ENCODE measurements at places on chromosomes 16 and 17. TPM values are rescaled to one million over a fixed set of nuclear protein-coding genes. Genes with fewer than 3 reads are reported as not detected.

GRCh38 chr16:75238132-75238852 is 13.1 kb downstream of the BCAR1 start:
- DNase-seq: peak; percentile 86

GRCh38 chr17:18997650-18998196 is 6.8 kb downstream of the FAM83G start:
- no peak for DNase-seq

- no peak for DNase-seq
These were observed 6.8 kb downstream of the CBX4 start for GRCh38 chr17:79832218-79833109.

The VTN gene
- 16.9 TPM for polyA plus RNA-seq

DNA sequence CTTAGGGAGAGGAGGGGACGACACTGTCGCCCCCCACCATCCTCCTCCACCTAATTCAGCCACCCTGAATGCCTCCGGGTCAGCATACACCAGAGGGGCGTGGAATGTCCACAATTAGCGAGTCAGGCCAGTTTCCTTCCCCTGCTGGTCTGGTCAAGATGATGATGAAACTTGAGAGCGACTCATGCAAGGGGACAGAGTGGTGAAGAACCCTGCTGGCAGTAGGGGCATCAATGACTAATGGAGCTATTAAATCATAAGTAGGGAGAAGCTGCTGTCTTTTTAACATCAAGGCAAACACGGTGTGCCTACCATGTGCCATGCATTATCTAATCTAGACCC is 7.2 kb downstream of the SPACA3 start:
- no peak for DNase-seq

DNA sequence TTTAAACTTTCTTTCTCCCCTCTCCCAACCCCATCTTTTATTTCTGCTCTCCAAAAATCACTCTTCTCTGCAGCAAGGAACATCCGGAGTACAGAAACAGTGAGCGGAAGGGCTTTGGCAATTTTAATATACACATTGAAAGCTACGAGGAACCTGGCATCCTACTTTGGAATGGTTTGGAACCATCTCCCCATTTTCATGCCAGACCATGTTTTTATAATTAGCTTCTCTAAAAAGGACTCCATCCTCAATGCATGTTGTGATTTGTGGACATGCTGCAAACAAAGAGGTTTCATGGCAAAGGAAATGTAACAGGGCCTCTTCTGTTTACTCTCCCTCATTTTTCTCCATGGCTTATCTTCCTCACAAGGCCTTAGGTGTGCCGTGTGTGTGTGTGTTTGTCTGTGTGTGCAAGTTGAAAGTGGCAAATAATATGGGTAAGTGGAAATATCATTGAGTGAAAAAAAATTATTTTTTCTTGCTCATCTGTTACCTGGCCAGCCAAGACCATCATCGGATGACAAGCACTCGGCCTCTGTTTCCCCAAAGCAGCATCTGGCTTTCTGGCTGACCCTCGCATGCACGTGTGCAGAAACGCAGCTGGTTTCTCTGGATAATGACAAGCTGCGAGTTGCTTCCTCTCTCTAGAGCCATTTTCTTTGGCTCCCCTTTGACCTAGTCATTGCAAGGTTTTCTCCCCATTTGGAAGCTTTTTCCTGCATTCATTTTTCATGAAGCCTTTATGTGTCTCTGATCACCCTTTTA is 585.0 kb downstream of the TMEM114 start:
- DNase-seq: no peak

GRCh38 chr16:4962716-4963115 is 4.6 kb downstream of the SEC14L5 start:
- DNase-seq: no peak

The TP53TG3B gene
- polyA plus RNA-seq: not detected

The MMP28 gene
- polyA plus RNA-seq: 3.4 TPM

DNA sequence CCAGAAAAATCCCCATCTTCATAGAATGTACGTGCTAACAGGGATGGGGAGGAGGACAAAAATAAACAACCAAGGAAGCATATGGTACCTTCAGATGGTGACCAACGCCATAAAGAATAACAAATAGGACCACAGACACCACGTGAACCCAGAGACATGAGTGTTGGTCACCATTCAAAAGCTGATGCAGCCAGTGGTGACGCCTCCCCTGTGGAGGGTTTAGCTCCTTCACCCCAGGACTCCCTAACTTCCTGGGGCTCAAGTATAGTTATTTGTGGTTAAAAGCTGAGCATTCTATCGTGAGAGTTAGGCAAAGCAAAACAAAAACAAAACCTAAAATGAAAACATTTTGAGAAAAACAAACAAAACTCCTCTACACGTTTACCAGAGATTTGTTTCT is 184.7 kb downstream of the SOX9 start:
- no peak for DNase-seq

DNA sequence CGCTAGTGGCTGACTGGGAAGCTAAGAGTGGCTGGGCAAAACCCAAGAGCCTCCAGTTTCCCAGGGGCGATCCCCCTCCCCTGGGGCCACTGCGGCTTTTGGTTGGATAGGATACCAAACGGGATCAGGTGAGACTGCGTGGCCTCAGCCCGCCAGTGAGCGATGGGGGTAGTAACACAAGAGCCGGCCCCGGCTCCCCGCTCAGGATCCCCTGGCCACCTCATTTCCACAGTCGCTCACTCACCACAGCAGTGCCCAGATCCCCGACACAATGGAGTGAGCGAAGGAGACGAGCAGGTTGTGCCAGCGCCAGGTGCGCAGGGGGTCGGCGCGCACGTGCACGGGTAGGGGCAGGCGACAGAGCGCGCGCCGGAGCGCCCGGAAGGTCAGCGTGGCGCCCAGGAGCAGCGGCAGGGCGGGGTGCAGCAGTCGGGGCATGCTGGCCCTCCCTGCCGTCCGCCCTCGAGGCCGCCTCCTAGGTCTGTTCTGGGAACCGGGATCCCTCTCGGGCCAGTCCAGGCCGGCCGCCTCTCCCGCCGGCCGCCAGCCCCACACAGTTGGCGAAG is 290 bp downstream of the TLCD1 start:
- peak; percentile 66 for DNase-seq

GRCh38 chr16:13781575-13782338 is 138.2 kb upstream of the ERCC4 start:
- DNase-seq: no peak

- DNase-seq: peak; percentile 48
These were observed 13.3 kb downstream of the MPRIP start for GRCh38 chr17:17055286-17056155.

The KRT14 gene
- polyA plus RNA-seq: not detected

DNA sequence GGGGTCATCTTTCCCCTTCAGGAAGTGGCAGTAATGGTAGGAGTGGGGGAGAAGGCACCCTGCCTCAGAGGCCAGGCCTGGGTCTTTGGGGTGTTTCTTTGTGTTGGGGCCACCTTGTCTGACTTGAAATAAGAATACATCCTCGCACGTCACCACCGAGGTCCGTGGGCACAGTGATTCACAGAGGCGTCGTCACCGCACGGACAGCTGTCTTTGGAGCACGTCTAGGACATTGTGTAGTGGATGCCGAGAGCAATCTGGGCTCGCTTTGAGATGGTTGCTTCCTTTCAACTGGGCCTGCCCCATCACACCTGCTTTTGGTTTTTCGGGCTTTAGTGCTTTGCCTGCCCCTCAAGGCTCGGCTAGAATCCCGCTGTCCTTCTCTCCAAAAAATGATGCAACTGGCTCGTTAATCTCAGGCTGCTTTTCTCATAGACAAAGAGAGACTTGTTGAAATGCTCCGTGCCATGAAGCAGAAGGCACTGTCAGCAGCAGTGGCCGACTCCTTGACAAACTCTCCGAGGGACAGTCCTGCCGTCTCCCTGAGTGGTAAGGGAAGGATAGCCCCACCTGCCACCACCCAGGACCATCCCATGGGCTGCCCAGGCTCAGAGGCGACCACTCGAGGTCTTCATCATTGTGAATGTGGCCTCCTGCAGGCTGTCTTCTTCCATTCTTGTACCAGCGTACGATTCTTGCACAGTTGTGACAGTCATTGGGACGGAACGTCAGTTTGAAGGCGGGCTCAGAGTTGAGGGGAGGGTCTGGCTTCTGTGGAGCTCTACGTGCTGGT is 24.0 kb downstream of the GINS2 start:
- DNase-seq: no peak

The EPN3 gene
- polyA plus RNA-seq: 22.1 TPM

GRCh38 chr17:50353600-50354195 is 7.8 kb downstream of the XYLT2 start:
- no peak for DNase-seq

The UTP4 gene
- polyA plus RNA-seq: 31.1 TPM

GRCh38 chr17:4146641-4147040 is 3.6 kb downstream of the CYB5D2 start:
- no peak for DNase-seq

- no peak for DNase-seq
These were observed 17.9 kb downstream of the CCDC102A start for GRCh38 chr16:57518520-57518919.

DNA sequence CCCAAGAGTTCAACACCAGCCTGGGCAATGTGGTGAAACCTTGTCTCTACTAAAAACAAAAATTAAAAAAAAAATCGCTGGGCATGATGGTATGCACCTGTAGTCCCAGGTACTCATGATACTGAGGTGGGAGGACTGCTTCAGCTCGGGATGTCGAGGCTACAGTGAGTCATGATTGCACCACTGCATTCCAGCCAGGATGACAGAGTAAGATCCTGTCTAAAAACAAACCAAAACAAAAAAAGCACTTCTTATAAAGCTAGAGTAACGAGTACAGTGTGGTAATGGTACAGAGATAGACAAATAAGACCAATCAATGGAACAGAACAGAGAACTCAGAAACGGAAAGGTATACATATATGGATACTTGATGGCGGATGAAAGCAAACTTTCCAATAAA is 4.4 kb downstream of the NSMCE1 start:
- DNase-seq: no peak

The TMEM219 gene
- 72.3 TPM for polyA plus RNA-seq

- no peak for DNase-seq
These were observed at the start of gene CCDC154 for GRCh38 chr16:1443980-1444729. Gene CCDC154, minus strand, starts transcription at chr16:1444556. Its CDS starts 234 bp downstream, at chr16:1444322.

The IRX6 gene
- polyA plus RNA-seq: 3.0 TPM

- no peak for DNase-seq
These were observed 98.5 kb downstream of the TNFRSF13B start for GRCh38 chr17:16873174-16874035.

The BAIAP3 gene
- 1.7 TPM for polyA plus RNA-seq

The TRPV2 gene
- polyA plus RNA-seq: 5.2 TPM

The SMIM36 gene
- not detected for polyA plus RNA-seq

DNA sequence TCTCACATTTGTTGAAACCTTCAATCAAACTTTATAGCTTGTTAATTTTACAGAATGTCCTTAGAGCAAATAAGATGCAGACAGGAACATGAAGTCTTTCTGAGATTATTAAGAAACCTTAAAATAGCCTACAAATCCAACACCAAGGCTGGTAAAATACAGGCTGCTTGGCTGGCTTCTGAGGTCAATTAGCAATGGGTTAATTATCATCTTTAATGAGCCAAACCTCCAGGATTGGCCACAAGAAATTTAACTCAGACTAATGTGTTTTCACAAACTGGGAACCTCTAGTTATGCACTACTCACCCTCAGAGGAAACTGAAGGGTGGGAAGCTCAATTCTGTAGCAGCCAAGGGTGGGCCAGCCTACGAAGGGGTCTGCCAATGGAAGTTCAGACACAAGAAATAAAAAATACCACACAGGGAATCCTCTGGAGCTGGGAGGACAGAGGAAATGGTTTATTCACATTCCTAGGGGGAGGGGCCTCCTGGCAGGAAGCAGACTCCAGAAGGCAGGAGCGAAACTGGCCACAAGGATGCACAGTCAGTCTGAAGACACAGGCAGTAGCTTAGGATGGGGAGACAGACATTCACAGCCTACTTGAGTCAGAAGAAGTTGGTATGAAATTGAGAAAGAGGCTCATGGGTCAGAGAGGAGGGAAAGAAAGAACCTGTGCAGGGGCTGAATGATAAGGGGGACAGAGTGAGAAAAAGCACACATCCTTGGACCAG is 36.1 kb downstream of the HIC1 start:
- DNase-seq: peak; percentile 86

DNA sequence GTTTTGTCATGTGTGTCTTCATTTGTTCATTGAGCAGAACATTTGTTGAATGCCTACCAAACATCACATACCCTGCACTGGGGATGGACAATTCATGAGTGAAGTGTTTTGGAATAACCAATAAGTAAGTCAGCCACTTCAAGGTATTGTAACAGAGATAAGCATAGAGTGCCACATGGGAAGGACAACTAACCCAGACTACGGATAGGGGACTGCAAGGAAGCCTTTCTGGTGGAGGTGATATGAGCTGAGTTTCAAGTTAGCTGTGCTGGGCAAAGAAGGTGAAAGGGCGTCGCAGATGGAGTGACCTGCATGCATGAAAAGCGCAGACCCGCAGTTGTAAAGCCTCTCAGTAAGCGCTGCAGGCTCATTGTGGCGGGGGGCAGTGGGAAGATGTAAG is 78.8 kb downstream of the TNRC6C start:
- DNase-seq: no peak

The ATP2A3 gene
- polyA plus RNA-seq: 21.8 TPM

The NTN3 gene
- polyA plus RNA-seq: not detected

GRCh38 chr16:63749276-63749675 is 1372.6 kb downstream of the CDH11 start:
- DNase-seq: no peak

DNA sequence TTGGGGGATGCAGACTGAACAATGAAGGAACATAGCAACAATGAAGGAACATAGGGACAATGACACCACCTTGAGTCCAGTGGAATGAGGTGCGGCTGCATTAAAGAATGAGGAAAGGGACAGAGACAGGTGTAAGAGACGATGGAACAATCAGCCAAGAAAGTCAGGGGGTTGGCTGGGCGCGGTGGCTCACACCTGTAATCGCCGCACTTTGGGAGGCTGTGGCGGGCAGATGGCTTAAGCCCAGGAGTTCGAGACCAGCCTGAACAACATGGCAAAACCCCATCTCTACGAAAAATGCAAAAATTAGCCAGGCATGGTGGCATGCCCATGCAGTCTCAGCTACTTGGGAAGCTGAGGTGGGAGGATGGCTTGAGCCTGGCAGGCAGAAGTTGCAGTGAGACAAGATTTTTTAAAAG is 13.6 kb upstream of the CBFB start:
- DNase-seq: no peak

The PCGF2 gene
- 16.5 TPM for polyA plus RNA-seq

- DNase-seq: no peak
These were observed 2.8 kb upstream of the MATCAP1 start for GRCh38 chr16:67186550-67186950.

- no peak for DNase-seq
These were observed 249.5 kb upstream of the RBFOX1 start for GRCh38 chr16:7083096-7083495.

The RRN3 gene
- 7.9 TPM for polyA plus RNA-seq

GRCh38 chr17:17792551-17793377 is 44.0 kb downstream of the SREBF1 start:
- no peak for DNase-seq

GRCh38 chr16:78639775-78640174 is 540.3 kb downstream of the WWOX start:
- no peak for DNase-seq

The TMEM238L gene
- not detected for polyA plus RNA-seq

DNA sequence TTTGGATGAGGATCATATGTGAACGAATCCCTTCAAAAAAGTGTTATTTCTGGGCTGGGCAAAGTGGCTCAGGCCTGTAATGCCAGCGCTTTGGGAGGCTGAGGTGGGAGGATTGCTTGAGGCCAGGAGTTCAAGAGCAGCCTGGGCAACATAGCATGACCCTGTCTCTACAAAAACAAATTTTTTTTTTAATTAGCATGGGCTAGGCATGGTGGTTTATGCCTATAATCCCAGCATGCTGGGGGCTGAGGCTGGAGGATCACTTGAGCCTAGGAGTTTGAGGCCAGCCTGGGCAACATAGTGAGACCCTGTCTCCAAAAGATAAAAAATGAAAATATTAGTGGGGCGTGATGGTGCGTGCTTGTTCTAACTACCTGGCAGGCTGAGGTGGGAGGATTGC is 4.6 kb downstream of the TAOK1 start:
- DNase-seq: no peak

The SLC13A2 gene
- 0.03 TPM for polyA plus RNA-seq

The ATP2A1 gene
- polyA plus RNA-seq: 0.19 TPM
